ENCODE measurements at places on chromosomes 1 and 21.

DNA sequence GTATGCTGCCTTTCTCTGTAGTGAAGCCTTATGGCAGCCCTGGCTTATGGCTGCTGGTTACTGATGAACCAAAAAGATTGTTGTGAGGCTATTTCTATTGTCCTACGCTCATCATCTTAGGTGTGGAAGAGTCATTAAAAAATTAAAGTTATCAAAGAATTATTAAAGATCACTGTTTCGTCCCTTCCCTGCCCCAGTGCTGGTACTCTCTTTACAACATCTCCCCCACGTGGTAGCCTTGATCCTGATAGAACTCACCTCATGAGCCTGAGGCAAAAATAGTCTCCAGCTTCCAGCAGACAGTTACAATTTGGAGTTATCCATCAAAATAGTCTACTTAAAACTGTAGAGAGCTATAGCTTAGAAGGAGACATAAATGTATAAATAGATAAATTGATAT lies 201.5 kb downstream of the S1PR1 start:
- no peak for DNase-seq

- DNase-seq: no peak
Observed at GRCh38 chr1:168693197-168693871, 35.7 kb downstream of the DPT start.

DNA sequence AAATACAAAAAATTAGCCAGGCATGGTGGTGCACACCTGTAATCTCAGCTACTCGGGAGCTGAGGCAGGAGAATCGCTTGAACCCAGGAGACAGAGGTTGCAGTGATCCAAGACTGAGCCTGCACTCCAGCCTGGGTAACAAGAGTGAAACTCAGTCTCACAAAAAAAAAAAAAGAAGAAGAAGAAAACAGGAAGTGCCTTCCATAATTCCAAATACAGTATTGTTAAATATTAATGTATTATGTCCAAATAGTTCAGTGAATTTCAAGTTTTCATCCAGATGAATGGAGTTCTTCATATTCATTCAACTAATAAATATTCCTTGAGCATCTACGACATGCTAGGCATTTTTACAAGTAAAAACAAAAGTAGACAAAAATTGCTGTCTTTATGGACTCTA lies 33.3 kb downstream of the PLEKHO1 start:
- DNase-seq: no peak

DNA sequence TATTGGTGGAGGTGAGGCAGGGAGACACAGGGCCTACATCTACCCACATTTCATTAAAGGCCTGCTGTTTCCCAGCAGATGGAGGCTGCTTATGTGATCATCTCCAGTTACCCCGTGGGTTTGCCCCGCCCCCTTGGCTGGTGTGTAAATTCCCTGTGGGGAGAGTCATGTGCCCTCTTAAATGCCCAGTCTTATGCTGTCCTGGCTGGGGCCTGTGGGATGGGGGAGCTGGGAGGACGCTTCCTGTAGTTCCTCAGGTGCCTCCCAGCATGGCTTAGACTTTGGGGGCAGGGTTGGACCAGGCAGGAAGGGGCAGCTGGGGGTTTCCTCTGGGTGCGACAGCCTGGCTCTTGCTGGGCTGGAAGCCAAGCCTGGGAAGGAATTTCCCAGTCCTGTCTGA lies 15.5 kb upstream of the CITED4 start:
- DNase-seq: no peak

DNA sequence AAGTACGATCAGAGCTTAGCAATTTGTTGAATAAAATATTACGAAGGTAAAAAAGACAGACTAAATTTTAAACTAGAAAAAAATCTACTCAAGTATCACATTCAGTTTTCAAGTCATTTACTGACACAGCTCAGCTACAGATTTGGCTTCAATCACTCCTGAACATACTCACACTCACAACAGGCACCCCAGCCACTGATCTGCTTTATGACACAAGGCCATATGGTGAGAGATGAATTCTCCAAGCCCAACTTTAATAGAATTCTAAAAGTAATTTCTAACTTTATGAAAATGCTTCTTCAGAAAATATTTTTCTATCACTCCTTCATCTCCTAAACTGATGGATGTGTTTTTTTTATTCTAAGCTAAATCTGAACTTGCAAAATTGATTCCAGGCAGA lies 337.1 kb downstream of the HHIPL2 start:
- no peak for DNase-seq

DNA sequence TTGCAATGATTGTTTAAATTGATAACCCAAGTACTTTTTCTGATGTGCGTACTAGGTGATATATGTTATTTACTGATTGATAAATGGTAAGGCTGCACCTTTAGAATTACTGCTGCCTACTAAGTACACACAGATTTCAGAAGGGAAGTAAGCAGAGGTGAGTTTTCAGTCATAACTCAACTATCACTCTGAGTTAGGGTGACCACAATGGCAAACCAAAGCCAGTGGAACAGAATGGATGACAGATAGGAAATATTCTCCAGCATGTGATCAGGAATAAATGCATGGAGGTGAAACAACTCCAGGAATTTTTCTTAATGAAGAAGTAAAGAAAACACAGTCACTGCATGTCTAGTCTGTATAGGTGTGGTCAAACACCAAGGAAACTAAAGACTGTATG lies 7.5 kb upstream of the KCNJ15 start:
- DNase-seq: no peak

- DNase-seq: no peak
Observed at GRCh38 chr1:200453553-200453905, 43.7 kb upstream of the ZNF281 start.

- DNase-seq: no peak
Observed at GRCh38 chr1:9174243-9174642, 45.3 kb upstream of the GPR157 start.

- DNase-seq: no peak
Observed at GRCh38 chr1:84145068-84145467, 997 bp downstream of the PRKACB start.

Measured in stimulated activated CD8-positive, alpha-beta memory T cell treated with anti-CD3 and anti-CD28 coated beads, Interleukin-4, amount 100 ng/mL, for 4 hours (primary cell).